ENCODE measurements at places on chromosomes 2 and 18. TPM values are rescaled to one million over a fixed set of nuclear protein-coding genes. Genes with fewer than 3 reads are reported as not detected.

GRCh38 chr18:33495278-33495677, 54.8 kb upstream of the CCDC178 start:
- no peak overlapping the region for H3K4me3 ChIP-seq
- peaks cover 13% of the 10 kb centered on the region for H3K27me3 ChIP-seq
- DNase-seq: no peak
- H3K4me1 ChIP-seq: no peaks in the 10 kb centered on the region

- DNase-seq: no peak
- no peak overlapping the region for H3K27ac ChIP-seq
- no peak overlapping the region for H3K4me3 ChIP-seq
- peaks cover 5% of the 10 kb centered on the region for H3K27me3 ChIP-seq
- no peaks in the 10 kb centered on the region for H3K36me3 ChIP-seq
These were observed 651.1 kb upstream of the ID2 start for GRCh38 chr2:8030573-8031303.

GRCh38 chr18:48136051-48136826, 205.8 kb upstream of the SMAD2 start:
- H3K27ac ChIP-seq: no peak overlapping the region
- H3K36me3 ChIP-seq: no peaks in the 10 kb centered on the region
- peak overlapping the region; percentile 71 for H3K4me3 ChIP-seq
- peaks cover 18% of the 10 kb centered on the region for H3K27me3 ChIP-seq
- peaks cover 45% of the 10 kb centered on the region for H3K4me1 ChIP-seq

DNA sequence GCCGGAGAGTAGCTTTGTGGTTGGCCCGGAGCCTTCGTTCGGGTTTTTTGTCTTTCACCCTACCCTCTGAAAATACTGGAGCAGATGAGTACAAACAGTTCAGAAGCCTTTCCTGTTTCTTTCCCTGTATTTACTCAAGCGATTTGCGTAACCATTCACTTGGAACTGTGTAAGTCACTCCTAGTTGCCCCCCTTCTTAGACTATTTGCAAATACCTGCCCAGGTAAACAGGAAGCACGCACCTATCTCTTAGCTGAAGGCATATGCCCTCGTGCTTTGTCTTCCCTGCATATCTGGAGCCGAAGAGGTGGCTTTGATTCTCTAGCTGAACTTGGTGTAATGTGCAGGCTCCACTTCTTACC, 1.4 kb downstream of the KCNS3 start:
- peaks cover 2% of the 10 kb centered on the region for H3K36me3 ChIP-seq
- no peak for DNase-seq
- H3K4me3 ChIP-seq: no peak overlapping the region
- H3K27me3 ChIP-seq: peaks cover 68% of the 10 kb centered on the region

Gene TYW5
- total RNA-seq: 6.8 TPM

DNA sequence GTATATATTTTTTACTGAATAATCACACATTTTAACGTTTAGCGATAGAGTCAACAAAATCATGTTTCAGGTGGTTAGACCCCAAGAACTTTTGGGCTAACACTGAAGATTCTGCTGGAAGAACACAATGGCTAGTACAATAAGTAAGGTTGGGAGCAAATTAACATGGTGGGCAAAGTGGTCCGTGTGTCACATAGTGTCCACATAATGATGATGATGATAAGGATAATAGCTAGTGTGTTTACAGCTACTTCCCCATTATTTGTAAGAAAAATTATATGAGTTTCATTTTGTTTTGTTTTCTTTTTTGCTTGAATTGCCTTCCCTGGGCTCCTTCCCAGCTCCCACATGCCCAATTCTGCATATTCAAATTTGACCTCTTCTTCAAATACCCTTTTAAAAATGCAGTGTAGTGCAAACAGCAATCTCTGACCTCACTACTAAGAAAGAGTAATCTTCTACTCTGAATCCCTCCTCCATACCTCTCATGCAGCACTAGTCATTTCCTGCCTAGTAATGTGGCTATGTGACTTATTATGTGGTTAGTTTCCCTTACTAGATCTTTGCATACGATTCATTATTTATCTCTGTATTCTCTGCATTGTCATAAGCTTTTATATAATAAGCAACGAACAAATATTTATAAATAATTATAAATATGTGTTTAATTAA, 16.9 kb upstream of the VPS54 start:
- no peak overlapping the region for H3K4me3 ChIP-seq
- no peaks in the 10 kb centered on the region for H3K27me3 ChIP-seq
- H3K4me1 ChIP-seq: peaks cover 9% of the 10 kb centered on the region
